ENCODE measurements at places on chromosomes 4 and X.

GRCh38 chr4:38568768-38569167, 95.2 kb upstream of the KLF3 start:
- no peak for DNase-seq

GRCh38 chr4:139011225-139011950, 4.2 kb upstream of the NOCT start:
- no peak for DNase-seq

- no peak for DNase-seq
Measured at GRCh38 chrX:100328351-100328750, 81.7 kb downstream of the PCDH19 start.

DNA sequence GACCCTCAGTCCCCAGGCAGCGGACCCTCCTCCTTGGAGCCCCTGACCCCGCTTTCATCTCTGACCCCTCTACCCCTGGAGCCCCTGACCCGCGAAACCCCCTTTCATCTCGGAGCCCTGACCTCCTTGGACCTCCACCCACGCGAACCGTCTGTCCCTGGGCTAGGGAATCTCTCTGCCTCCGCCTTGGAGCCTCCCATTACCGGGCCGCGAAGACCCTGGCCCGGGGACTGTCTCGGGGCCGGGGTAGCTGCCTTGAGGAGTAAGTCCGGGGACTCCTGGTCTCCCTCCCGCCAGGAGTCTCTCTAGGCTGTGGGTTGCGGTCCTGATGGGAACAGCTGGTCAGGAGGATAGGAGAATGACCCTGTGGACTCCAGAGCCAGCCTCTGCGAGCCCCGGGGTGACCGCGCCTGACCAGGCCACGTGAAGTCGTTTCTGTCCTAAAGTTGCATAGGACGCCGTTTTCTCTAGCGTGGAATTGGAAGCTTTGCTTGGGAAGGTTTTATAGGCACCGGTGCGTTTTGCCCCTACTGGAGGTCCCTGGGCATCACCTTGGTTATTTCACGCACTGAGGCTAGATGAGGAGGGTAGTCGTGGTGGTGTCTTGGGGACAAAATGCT, 824 bp downstream of the TBC1D14 start:
- DNase-seq, result no peak

GRCh38 chr4:140901736-140902336, 145.7 kb upstream of the TBC1D9 start:
- DNase-seq, result no peak

DNA sequence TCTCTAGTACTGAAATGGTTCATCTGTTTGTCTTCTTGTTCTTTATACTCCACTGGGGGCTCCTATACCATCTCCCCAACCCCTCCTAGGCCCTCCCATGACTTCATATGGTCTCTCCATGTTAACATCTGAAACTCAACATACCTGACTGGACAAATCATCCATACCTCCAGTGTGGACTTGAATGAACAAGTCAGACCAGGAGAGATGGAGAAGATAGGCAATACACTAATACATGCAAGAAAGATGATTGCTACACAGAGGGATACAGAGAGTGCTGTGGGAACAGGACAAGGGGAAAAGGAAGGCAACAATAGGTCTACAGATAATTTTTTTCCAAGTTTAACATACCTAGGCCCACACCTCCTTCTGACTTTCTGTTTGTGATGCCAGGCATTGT, 175.1 kb downstream of the FHIP1A start:
- no peak for DNase-seq
